ENCODE measurements at places on chromosomes 16 and 17. TPM values are rescaled to one million over a fixed set of nuclear protein-coding genes. Genes with fewer than 3 reads are reported as not detected.
A peak's percentile ranks its signal among the peaks of the same experiment; 100 is the strongest.

Gene TNFSF13
- total RNA-seq: 25.0 TPM

Gene HAS3
- total RNA-seq: 0.14 TPM

Gene TP53TG3C
- not detected for total RNA-seq

- no peak for DNase-seq
- H3K4me1 ChIP-seq: peaks cover under 1% of the 10 kb centered on the region
- H3K4me3 ChIP-seq: no peak overlapping the region
These were observed 6.1 kb downstream of the SMIM5 start for GRCh38 chr17:75639327-75639726.

DNA sequence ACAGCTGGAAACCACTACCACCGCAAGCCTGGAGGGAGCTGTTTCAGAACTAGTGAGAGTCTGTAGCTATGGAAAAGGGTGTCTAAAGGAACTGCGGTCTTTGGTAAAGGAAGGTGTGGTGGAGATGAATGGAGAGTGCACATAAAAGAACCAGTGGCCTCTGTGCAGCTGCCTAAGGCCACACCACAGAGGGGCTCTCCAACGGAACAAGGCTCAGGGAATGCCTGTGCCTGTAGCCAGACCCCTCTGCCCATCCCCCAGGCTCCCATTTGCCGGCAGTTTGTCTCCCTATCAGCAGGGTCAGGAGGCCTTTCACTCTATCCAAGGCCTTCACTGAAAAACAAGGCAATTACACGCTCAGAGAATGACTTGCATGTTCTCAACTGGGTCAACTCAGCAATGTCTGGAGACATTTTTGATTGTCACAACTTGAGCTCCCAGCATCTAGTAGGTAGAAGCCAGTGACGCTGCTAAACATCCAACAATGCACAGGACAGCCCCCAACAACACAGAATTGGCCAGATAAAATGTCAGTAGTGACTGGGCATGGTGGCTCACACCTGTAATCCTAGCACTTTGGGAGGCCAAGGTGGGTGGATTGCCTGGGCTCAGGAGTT is 3.3 kb upstream of the FDXR start:
- DNase-seq: no peak
- H3K4me1 ChIP-seq: peaks cover 38% of the 10 kb centered on the region
- H3K36me3 ChIP-seq: no peaks in the 10 kb centered on the region

DNA sequence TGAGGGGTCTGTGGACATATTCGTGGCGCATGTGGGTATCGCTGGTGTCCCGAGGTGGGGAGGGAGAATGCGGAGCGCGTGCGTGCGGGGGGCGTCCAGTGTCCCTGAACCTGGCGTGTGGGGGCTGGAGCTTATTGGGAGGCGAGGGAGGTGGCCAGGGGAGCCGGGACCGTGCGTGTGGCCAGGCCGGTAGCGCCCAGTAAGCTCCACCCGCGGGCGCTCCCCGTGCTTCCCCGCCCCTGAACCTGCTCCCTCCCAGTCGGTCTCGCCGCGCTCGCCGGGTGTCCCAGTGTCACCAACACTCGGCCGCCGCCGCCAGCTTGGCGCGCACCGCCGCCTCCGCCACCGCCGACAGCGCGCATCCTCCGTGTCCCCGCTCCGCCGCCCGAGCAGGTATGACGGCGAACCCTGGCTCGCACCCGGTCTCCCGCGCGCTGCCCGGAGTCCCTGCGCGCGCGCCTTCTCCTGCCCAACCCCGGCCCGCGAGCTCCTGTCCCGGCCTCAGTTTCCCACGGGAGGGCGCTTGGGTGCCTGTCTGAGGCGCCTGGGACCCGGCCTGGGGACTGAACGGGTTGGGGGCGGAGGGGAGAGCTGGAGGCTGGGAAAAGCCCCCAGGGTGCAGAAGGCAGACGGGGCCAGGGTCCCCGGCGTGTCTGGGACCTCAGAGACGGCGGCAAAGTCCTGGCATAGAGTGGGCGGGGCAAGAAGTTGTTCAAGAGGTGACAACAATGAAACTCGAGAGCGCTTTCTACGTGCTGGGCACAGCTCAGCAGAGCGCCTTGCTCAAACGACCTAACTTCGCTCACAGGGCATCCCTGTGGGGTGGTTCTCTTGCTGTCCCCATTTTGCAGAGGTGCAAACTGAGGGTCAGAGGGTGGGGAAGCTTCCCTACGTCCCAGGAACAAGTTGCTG is at the start of gene SCNN1B:
SCNN1B (plus strand) TSS at position 258 of the 912 bp plus-strand sequence. CDS start 46,298 bp downstream, outside the sequence.
- H3K27me3 ChIP-seq: peaks cover 18% of the 10 kb centered on the region
- no peak for DNase-seq
- H3K36me3 ChIP-seq: no peaks in the 10 kb centered on the region
- no peak within 1 kb of the TSS for H3K4me3 ChIP-seq
- no peaks in the 10 kb centered on the region for H3K4me1 ChIP-seq
- no peak within 1 kb of the TSS for H3K27ac ChIP-seq

DNA sequence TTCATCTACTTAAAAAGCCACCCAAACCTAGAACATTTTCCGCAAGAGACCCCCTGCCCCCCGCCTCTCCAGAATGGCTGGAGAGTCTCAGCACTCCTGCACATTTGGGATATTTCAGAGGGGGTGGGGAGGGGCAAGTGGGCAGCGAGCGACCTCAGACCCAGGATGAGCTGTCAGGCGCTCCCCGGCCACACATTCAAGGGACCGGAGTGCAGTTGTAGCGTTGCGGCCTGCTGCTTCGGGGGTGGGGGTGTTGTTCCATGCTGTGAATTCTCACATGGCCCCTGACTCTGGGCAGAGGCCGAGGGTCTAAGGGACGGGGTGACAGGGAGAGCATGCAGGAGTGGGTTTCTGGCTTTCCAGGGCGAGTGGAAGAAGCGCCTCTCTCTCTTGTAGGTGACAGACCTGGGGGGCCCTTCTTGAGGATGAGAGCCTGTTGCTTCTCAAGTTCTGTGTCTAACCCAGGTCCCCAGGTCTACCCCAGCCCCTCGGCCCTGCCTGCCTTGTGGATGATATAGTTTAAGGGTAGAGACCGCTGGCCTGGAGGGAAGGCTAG is 231.2 kb downstream of the SEC14L1 start:
- peak overlapping the region; percentile 99 for H3K27ac ChIP-seq
- DNase-seq: peak; percentile 18
- no peaks in the 10 kb centered on the region for H3K36me3 ChIP-seq
- H3K27me3 ChIP-seq: no peaks in the 10 kb centered on the region
- H3K4me1 ChIP-seq: peaks cover 39% of the 10 kb centered on the region
- no peak overlapping the region for H3K4me3 ChIP-seq

- no peak overlapping the region for H3K4me3 ChIP-seq
- no peaks in the 10 kb centered on the region for H3K4me1 ChIP-seq
- H3K27ac ChIP-seq: no peak overlapping the region
- no peaks in the 10 kb centered on the region for H3K27me3 ChIP-seq
These were observed 268.8 kb downstream of the SNX29 start for GRCh38 chr16:12245088-12245920.

GRCh38 chr17:64032081-64032480 is 11.6 kb upstream of the ICAM2 start:
- no peak overlapping the region for H3K27ac ChIP-seq
- no peak overlapping the region for H3K4me3 ChIP-seq
- H3K27me3 ChIP-seq: no peaks in the 10 kb centered on the region
- peak; percentile 22 for DNase-seq
- no peaks in the 10 kb centered on the region for H3K36me3 ChIP-seq

GRCh38 chr17:68572138-68572842 is 28.9 kb downstream of the FAM20A start:
- no peak for DNase-seq
- H3K36me3 ChIP-seq: no peaks in the 10 kb centered on the region
- no peaks in the 10 kb centered on the region for H3K4me1 ChIP-seq
- H3K27ac ChIP-seq: no peak overlapping the region
- H3K4me3 ChIP-seq: no peak overlapping the region
- no peaks in the 10 kb centered on the region for H3K27me3 ChIP-seq

- H3K27ac ChIP-seq: no peak overlapping the region
- H3K36me3 ChIP-seq: no peaks in the 10 kb centered on the region
- peaks cover 5% of the 10 kb centered on the region for H3K27me3 ChIP-seq
- H3K4me1 ChIP-seq: no peaks in the 10 kb centered on the region
- no peak overlapping the region for H3K4me3 ChIP-seq
These were observed 9.0 kb upstream of the LPO start for GRCh38 chr17:58229384-58229783.

DNA sequence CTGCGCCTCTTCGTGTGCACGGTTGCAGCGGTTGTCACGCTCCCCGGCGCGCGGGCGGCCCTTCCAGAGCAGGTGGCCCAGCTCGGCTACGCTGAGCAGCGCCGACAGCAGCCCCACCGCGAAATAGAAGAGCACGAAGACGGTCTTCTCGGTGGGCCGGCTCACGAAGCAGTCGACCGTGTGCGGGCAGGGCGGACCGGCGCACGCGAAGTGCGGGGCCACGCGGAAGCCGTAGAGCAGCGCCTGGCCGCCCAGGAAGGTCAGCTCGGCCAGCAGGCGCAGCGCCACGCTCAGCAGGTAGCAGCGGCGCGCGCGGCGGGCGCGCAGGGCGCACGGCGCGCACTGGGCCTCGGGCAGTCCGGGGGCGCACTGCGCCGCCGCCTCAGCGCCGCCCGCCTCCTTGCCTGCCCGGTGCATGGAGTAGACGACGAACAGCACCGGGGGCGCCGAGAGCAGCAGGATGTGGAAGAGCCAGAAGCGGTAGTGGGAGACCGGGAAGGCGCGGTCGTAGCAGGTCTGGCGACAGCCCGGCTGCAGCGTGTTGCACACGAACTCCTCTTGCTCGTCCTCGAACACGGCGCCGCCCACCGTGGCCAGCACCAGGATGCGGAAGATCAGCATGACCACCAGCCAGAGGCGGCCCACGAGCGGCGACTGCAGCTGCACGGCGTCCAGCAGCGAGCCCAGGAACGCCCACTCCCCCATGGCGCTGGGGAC is 1.3 kb downstream of the GJD3 start:
- H3K4me3 ChIP-seq: no peak overlapping the region
- DNase-seq: no peak
- peaks cover 15% of the 10 kb centered on the region for H3K27me3 ChIP-seq
- no peak overlapping the region for H3K27ac ChIP-seq

- H3K36me3 ChIP-seq: no peaks in the 10 kb centered on the region
- no peak overlapping the region for H3K27ac ChIP-seq
- DNase-seq: no peak
- H3K4me3 ChIP-seq: no peak overlapping the region
These were observed 230.0 kb downstream of the NTN1 start for GRCh38 chr17:9251273-9251672.

DNA sequence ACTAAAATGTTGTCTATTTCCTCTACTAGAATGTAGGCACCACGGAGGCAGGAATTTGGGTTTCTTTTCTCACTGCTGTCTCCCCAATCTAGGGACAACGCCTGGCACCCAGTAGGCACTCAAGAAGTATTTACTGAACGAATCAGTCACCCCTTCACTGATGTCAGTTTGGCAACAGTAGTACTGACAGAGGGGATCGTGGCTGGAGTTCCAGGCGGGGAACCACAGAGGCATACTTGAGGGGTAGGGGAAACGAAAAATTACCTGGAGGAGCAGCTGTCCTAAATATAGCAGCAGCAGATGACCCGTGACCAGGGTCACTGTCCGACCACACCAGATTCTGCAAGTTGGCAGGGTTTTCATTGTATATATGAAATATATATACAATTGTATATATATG is 33.3 kb downstream of the TRIM25 start:
- no peak overlapping the region for H3K27ac ChIP-seq
- no peaks in the 10 kb centered on the region for H3K4me1 ChIP-seq
- no peak for DNase-seq
- H3K36me3 ChIP-seq: no peaks in the 10 kb centered on the region

- DNase-seq: no peak
- no peak overlapping the region for H3K27ac ChIP-seq
- H3K4me1 ChIP-seq: no peaks in the 10 kb centered on the region
- no peaks in the 10 kb centered on the region for H3K36me3 ChIP-seq
- H3K4me3 ChIP-seq: no peak overlapping the region
These were observed 382.7 kb downstream of the CDH8 start for GRCh38 chr16:61653544-61653943.

Data from adrenal gland (tissue), 19 donors.